Stimulated activated CD4-positive, alpha-beta T cell treated with anti-CD3 and anti-CD28 coated beads, Interleukin-15, amount 100 ng/mL, for 24 hours (primary cell): ENCODE measurements at places on chromosomes 5 and 9.

GRCh38 chr5:131364507-131365050 lies 100.7 kb downstream of the CDC42SE2 start:
- no peak for DNase-seq

GRCh38 chr5:94910721-94911120 lies 292.3 kb downstream of the SLF1 start:
- no peak for DNase-seq

- DNase-seq = no peak
Measured at GRCh38 chr5:145889611-145890010, 16.8 kb upstream of the GRXCR2 start.

DNA sequence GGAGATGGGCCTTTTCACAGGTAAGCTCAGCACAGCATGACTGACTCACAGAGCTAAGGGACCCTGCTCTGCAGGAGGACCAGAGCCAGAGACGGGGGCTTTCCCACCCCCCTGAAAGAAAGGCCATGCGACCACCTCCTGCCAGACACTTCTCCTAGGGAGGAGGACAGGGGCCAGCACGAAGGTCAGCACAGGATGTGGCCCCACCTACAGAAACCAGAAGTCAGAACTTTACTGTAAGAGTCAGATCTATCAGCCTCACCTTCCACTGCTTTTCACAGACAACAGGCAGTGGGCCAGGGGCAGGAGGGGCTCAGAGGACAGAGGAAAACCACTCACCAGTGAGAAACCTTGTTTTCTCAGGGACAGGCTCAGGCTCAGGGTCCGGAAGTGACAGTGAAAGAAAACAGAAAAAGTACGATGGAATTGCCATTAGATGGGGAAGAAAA lies 37.9 kb downstream of the CCNJL start:
- DNase-seq = no peak

DNA sequence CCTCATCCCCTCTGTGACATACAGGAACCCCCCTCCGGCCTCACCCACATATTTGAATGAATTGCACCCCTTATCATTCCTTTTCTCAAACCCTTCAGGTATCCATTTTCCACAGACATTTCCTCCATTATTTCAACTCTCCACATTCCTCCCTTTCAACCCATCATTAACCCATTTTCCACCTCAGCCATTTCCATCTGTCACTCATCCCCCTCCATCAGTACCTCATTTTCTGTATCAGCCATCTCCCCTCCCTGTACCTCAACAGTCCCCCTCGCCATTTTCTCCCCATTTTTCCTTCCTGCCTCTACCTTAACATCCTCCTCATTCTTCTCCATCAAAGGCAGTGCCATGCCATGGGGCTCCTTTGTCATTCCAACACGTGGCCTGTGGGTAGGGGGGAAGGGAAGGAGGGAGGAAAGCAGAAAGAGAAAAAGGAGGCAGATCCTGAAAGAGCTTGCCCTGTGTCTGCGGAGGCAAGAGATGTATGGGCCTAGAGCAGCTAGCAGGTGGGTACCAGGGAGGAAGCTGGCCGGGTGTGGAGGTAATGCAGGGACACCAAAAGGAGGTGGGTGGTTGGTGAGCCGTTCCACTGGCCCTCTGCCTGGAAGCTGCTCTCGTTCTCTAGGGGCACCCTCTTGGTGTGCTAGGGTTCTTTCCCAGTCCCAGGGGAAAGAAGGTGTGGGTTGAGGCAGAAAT lies 1.5 kb downstream of the DNAJB5 start:
- DNase-seq = no peak

DNA sequence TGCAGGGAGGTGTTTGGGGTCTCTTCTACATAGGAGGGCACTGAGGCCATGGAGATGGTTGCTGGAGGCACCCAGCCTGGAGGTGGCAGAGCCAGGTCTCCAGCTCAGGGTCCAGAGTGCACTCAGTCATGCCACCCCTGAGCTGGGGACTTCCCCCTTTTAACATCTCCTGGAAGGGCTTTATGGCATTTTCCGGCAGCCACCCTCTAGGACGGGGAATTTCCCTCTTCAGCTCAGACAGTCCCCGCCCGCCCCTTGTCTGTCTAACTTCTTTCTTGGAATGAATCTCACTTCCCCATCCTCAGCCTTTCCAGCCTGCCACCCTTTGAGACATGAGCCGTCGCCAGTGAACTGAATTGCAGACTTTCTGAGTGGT lies 49.9 kb downstream of the COL15A1 start:
- DNase-seq = peak; percentile 74
